ENCODE measurements at places on chromosomes 3 and 15. TPM values are rescaled to one million over a fixed set of nuclear protein-coding genes. Genes with fewer than 3 reads are reported as not detected.

- peak; percentile 74 for DNase-seq
Measured at GRCh38 chr15:44711743-44712345, 527 bp downstream of the B2M start.

DNA sequence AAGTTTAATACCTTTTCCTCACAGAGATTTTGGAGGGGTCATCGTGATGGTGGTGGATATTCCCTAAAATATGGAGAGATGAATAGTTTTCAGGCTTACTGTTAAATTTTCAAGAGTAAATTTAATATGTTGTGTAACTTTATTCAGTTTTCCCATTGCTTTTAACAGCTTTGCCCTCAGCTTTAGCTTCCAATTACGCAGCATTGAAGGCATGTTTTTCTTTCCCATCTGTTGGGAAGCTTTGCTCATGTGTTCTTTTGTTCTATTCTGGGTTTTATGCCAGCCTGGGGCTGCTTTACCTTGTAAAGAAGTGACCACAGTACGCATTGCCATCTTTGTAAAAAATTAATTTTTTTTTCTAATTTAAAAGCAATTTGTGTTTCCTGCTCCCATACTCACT lies 151.5 kb downstream of the B3GALNT1 start:
- DNase-seq, result no peak

Gene PP2D1
- total RNA-seq, result not detected

Gene SLC15A2
- total RNA-seq, result not detected

Gene OXSR1
- total RNA-seq, result 40.0 TPM

- no peak for DNase-seq
Measured at GRCh38 chr15:51749307-51749706, 2.1 kb upstream of the TMOD2 start.
